NCI-H2171 treated with DMSO at 0.1 percent for 48 hours (cell line): ENCODE measurements at places on chromosomes 4 and X.
A peak's percentile ranks its signal among the peaks of the same experiment; 100 is the strongest.

- no peak for DNase-seq
Measured at GRCh38 chr4:106985830-106986229, 50.3 kb downstream of the DKK2 start.

GRCh38 chrX:140672840-140673731 is 36.5 kb upstream of the LINC00632 start:
- no peak for DNase-seq

GRCh38 chr4:152940461-152940860 is 4.3 kb downstream of the FHDC1 start:
- no peak for DNase-seq

- DNase-seq = no peak
Measured at GRCh38 chr4:98903561-98903960, 25.4 kb downstream of the EIF4E start.

- DNase-seq = no peak
Measured at GRCh38 chr4:74044677-74045076, 6.2 kb upstream of the CXCL3 start.

DNA sequence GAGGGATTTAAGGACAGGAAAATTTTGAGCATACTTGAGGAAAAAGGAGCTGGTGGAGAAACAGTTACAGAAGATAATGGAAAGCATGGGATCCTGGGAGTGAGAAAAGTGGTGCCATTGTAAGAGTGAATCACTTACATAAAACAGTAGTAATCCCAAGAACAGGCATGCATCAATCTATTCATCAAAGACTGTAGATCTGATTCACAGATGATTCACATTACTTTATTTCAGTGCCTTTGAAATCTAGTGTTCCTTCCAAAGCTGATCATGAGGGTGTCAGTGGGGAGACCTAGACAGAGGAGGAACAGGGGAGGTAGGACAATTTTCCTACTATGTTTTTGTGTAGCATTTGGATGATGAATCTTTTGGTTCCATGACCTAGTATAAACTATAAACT is 102.7 kb downstream of the TAB3 start:
- no peak for DNase-seq

- no peak for DNase-seq
Measured at GRCh38 chr4:101355767-101356702, 8.7 kb upstream of the PPP3CA start.

DNA sequence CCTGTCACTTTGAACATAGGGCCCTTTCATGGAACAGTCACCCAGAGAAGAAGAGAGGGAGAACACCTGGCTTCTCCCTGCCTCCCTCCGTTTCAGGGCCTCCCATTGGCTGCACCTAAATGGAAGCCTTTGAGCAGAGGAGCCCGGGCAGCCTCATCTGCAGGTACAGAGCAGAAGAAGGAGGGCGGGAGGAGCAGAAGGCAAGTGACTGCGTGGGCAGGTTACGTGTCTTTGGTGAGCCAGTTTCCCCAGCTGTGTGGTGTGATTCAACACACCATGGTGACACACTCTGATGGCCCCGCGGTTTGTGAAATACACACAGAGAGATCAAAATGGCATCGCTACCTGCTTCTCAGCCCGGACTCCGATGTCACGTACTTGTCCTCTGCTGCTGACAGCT is 431 bp downstream of the C4orf50 start:
- DNase-seq = no peak

DNA sequence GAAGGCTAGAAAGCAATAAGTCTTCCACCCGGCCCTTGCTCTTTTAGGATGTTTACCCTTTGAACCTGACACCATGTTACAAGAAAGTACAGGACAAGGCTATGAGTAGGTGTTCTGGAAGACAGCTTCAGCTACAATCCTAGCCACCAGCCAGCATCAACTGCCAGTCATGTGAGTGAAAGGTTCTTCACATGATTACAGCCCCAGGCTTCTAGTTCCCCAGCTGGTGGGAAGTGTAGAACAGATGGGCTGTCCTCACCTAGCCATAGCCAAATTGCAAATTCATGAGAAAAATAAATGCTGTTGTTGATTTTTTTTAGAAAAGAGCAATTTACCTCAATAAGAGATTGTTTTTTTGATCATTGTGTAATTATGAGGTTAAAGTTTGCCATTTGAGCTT is 60.8 kb downstream of the GRXCR1 start:
- peak; percentile 12 for DNase-seq
